Progenitor cell of endocrine pancreas (in vitro differentiated cells): ENCODE measurements at places on chromosomes 6 and 20.

GRCh38 chr6:73388800-73389512 is 5.7 kb upstream of the DDX43 start:
- peak; percentile 37 for DNase-seq

DNA sequence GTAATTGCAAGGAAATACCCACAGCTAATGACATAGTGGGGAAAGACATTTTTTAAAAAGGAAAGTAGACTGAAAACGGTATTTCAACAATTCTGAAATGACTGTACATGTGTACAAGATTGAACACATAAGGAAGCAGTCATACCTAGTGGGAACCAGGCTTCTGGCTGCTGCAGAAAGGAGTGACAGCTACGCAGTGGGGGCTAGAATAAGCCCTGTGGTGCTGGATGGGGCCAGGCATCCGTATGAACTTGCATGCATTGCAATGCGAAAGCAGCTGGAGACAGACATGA is 54.9 kb upstream of the GPR31 start:
- DNase-seq: no peak

GRCh38 chr6:11288065-11288464 is 55.6 kb upstream of the NEDD9 start:
- no peak for DNase-seq

- no peak for DNase-seq
Observed at GRCh38 chr6:14571746-14572145, 454.2 kb downstream of the CD83 start.

DNA sequence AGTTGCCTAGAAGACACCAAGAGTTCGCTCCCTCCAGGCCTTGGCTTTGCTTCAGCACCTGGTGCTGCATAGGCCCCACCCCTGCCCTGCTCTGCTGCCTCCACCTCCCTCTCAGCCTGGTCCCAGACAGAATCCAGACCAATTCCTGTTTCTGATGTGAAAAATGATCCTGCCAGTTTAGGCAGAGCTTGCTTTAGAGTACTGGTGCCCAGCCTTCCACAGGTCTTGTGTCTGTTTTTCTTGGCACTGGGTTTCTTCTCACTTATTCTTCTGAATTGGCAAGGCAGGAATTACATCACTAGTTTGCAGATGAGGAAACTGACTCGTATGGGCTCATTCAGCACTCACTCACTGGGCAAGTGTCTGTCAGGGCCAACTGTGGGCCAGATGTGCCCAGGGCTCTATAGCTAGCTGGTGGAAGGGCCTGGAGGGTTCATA is 53.0 kb downstream of the HLA-A start:
- DNase-seq: no peak
